ENCODE measurements at places on chromosomes 5 and 9.

- peak; percentile 6 for DNase-seq
These were observed 80.0 kb downstream of the SV2C start for GRCh38 chr5:76163111-76163628.

- DNase-seq = no peak
These were observed 110.2 kb upstream of the COL5A1 start for GRCh38 chr9:134531220-134531970.

GRCh38 chr5:138752341-138752950 lies 779 bp upstream of the CTNNA1 start:
- DNase-seq = peak; percentile 37

DNA sequence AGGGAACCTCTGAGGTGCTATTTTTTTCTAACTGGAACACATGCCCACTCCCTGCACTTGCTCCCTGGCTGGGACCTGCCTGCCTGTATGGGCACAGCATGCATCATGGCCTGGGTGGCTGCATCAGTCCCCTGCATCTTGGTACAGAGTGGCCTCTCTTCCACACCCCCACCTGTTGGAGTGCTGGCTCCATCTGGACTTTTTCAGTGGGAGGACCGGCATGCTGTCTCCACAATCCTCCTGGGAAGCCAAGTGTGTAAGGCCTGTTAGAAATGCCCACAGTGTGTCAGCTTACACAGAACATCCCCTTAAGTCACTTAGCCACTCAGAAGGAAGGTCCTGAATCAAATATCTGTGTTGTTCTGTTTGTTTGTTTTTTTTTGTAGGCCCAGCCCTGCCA lies 102.9 kb downstream of the MARCHF3 start:
- DNase-seq = no peak

DNA sequence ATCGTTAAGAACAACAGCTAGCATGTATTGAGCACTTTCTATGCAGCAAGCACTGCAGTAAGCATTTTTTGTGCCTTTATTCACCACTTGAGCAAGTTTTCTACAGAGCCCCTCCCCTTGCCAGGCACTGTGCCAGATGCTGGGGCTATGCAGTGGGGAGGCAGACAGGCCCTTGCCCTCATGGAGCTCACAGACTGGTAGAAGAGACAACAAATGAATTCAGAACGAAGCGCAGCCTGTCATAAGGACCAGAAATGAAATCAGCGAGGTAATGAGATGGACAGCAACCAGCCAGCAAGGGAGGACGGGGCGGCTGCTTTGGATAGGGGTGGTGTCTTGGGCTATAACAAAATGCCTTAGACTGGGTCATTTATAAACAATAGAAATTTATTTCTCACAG lies 68.8 kb downstream of the C9orf50 start:
- DNase-seq = no peak

DNA sequence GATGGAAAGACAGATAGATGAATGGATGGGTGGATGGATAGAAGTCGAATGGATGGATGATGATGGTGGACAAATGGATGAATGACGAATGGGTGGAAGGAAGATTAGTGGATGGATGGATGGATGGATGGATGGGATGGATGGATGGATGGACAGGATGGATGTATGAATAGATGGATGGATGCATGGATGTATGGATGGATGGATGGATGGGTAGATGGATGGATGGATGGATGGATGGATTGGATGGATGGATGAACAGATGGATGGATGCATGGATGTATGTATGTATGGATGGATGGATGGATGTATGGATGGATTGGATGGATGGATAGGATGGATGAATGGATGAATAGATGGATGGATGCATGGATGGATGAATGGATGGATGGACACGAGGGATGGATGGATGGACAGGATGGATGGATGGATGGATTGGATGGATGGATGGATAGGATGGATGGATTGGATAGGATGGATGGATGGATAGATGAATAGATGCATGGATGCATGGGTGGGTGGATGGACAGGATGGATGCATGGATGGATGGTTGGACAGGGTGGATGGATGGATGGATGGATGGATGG lies 52.4 kb downstream of the DUSP1 start:
- DNase-seq = no peak

GRCh38 chr9:73116880-73117279 lies 34.8 kb upstream of the ANXA1 start:
- no peak for DNase-seq

DNA sequence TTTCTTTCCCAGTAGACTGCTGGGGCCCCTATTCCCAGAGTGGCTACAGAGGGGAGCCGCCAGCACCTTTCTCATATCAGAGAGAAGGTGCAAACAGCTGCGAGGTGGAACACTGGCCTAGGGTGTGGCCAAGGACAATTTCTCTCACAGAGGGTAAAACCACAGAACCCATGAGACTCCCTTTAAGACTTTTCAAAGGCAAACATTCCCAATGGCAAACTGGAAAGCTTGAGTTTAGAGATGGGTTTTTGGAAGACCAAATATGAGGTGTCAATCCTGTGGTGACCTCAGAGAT lies 335.1 kb upstream of the PIK3R1 start:
- DNase-seq = no peak

DNA sequence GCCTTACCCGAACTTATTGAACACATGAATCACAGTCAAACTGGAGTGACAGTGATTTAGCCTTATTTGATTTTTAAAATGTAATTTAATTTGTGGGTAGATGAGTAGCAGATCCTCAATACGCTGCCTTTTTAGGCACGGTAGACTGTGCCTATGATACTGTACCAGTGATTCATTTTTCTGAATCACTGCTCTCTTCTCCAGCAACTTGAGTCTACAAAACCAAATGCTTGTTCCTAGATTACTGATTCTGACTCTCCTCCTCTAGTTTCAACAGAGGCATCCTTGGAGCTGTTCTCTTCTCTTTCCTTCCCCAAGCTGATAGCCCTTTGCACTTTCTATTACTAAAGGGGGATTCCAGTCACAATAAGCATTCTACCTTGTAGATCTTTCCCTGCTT lies 94.3 kb upstream of the IL7R start:
- DNase-seq = no peak

Data from PC-3 (cell line).